Activated naive CD4-positive, alpha-beta T cell (primary cell): ENCODE measurements at places on chromosomes 12 and 14.

- DNase-seq, result no peak
These were observed 319.9 kb downstream of the CACNA1C start for GRCh38 chr12:2372735-2373134.

DNA sequence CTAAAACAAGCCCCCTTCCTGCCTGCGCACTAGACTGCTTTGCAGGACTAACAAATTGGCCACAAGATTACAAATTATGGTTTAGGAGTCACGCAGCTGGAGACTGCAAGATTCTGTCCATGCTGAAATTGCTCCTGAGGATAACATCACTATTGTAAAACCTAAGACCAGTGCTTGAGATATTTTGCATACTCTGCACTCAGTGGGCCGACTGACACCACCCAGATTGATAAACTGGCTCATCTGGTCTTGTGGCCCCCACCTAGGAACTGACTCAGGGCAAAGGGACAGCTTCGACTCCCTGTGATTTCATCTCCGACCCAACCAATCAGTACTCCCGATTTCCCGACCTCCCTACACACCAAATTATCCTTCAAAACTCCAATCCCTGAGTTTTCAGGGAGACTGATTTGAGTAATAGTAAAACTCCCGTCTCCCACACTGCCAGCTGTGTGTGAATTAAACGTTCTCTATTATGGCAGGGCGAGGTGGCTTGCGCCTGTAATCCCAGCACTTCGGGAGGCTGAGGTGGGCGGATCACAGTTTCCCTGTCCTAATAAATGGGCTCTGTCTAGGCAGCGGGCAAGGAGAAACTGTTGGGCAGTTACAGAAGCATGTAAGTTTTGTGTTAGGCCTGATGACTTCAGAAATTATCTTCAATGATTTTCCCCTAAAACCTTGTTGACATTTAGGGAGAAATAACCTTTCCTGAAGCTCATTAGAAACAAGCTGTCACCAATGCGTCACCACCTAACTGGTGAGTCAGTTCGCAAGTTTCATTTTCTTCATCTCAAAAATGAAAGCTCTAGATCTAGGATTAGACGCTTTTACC, 5.3 kb upstream of the UBC start:
- DNase-seq, result no peak

GRCh38 chr14:52269100-52269499, 1.6 kb downstream of the PTGDR start:
- no peak for DNase-seq

- DNase-seq, result no peak
These were observed 258.3 kb upstream of the NAV3 start for GRCh38 chr12:77572371-77572770.

DNA sequence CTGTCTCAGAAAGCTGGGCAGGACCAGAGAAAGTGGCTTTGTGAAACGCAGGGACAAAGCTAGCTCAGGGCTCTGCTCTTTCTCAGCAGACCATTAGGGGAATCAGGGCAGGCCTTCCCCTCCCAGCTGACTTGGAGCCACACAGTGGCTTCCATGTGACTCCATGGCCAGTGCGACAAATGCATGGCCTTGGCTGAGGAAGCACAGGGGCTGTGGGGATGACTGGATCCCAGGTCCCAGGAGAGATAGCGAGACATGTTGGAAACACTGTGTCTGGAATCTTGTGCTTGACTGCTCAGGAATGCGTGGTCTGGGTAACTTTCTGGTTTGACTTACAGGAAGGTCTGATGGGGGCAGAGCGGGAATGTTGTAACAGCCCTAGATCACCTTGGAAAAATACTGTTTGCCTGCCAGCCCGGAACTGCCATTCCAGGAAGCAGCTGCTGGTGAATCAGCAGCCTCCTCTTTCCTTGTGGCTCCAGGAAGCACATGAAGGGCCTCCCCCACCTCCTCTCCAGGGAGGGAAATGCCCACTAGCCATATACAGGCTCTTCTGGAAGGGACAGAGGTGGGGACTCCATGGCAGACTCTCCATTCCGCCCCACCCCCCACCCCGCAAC, 133.5 kb upstream of the HIF1A start:
- no peak for DNase-seq

DNA sequence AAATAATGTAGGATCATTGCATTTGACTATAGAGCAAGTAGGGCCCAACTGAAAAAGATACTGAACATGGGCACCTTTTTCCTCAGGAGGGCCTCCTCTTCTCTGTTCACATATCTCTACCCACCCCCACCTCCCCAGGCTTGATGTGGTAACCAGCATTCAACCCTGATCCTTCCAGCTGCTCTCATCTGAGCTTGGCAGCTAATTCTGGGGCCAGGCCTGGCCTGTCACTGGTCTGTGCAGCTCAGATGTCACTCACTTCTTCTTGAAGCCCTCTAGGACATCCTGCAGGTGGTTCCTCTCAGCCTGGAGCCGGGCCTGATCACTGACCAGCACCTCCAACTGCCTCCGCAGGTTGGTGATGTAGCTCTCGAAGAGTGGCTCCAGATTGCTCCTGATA, 2.1 kb downstream of the KRT84 start:
- no peak for DNase-seq

DNA sequence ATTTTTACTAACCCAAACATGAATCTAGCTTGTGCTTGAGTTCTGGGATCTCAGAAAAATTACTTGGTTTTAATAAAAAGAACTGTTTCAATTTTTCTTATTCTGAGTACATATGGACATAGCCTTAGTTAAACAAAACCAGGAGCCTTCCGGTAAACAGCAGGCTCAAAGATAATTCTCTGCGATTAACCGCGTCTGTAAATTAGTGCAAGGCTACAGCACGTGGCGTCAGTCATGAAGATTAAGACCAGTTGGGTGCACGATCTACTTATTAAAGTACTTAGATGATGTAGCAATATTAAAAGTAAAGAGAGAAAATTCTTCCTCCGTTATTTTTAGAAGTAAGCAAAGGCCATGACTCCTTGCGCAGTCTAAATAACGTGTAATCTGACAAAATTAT, 700 bp downstream of the KCNJ8 start:
- DNase-seq, result no peak

GRCh38 chr14:89963288-89963978, 7.7 kb downstream of the TDP1 start:
- DNase-seq, result no peak

DNA sequence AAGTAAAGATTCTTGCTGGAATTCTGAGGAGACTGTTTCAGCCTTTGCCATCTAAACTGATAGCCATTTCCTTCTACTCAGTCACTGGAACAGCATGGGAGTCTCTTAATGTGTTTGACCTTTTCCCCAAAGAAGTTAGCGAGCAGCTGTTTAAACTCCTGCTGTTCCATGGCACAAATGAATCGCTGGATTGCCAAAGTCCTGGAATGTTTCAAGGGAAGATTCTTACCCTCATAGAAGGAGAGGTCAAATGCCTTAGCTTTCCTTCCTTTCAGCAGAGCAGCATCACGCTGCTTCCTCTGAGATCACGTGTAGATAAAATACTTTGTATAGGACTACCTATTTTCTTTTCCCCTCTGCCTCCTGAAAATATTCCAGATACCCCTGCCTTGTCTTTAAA, 10.5 kb upstream of the NR2C1 start:
- DNase-seq, result no peak

- no peak for DNase-seq
These were observed 137.5 kb upstream of the MYL2 start for GRCh38 chr12:111057701-111058425.

- no peak for DNase-seq
These were observed 85.7 kb upstream of the TBX3 start for GRCh38 chr12:114769634-114770033.

DNA sequence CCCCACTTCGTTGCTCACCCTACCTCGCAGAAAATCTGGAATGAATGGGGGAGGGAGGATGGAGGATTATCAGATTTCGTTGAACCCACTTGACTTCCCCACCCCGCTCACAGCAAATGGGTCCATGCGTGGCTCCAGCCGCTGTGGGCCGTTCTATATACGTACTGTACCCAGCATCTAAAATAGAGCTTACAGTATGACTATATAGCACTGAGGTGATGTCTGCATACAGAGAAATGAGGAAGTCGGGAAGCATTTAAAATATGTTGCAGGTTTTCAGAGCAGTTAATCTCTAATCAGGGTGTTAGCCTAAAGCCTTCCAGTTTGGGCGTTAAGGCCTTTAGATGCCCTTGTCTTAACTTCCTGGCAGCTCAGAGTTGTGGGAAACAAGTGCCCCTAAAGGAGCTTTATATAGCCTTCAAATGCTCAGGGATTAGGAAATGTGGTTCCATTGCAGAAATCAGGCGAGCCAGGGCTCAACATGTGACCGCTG, 1.4 kb downstream of the BICDL1 start:
- no peak for DNase-seq

DNA sequence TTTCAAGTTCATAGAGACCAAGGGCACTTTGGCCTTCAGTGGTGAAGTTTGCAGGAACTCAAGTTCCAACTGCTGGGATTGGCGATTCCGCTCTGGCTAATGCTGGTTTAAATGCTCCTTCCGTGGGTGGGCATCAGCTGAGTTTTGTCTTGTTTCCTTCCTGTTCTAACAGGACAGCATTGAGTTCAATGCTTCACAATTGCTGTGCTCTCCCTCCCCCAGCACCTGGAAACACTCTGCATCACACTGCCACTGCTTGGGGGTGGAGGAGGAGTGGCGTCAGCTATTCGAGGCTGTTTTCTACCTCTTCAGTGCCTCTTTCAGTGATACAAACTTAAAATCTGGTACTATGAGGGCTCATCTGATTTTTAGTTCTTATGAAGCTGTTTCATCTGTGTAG, 634.9 kb downstream of the FSCB start:
- DNase-seq, result no peak

- DNase-seq, result no peak
These were observed 2.0 kb upstream of the GALC start for GRCh38 chr14:87994974-87995373.

- DNase-seq, result no peak
These were observed 25.8 kb downstream of the RESF1 start for GRCh38 chr12:31984806-31985591.

DNA sequence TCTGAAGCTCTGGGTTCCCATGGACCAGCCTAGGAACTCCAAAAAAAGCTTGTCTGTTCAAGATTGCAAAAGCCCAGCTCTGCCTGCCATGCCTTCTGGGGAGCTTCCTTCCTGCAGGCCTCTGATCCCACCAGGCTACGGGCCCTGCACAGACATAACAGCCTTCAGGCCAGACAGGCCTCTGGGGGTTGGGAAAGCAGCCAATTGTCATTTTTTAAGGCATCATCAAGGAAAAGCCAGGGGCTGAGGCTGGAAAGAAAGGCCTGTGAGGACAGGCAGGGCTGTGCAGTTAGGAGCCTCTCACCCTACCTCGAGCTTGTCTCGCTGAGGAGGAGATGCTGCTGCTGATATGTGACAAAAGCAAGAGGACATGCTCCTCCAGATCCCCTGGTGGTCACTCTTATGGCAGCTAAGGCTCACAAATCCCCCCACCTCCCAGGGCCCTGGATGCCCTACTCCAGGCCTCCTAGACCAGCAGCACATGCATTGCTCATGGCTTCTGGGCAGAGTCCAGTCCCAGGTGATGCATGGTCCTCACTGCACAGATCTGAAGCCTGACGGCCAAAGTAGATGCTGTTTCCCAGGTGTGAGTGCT, 2.9 kb downstream of the TMEM229B start:
- no peak for DNase-seq

DNA sequence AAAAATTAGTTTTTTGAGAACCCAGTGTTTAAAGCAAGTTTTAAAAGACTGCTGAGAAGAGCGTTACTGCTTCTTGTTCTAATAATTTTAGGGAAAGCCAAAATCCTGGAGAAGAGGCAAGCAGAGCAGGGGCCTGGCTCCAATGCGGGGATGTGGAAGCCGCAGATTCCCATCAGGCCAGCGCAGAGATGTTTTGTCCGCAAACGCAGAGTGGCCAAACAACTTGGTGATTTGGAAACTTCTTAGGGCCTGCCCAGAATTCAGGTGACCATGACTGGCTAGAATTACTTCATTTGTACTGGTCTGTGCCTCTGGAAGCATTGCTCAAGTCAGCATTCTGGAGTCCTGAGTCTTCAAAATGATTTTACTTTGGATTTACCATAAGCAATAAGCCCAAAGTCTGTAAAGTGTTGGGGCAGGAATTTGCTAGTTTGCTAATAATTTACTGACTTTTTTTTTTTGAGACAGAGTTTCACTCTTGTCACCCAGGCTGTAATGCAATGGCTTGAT, 208.4 kb downstream of the PPM1H start:
- DNase-seq, result no peak

DNA sequence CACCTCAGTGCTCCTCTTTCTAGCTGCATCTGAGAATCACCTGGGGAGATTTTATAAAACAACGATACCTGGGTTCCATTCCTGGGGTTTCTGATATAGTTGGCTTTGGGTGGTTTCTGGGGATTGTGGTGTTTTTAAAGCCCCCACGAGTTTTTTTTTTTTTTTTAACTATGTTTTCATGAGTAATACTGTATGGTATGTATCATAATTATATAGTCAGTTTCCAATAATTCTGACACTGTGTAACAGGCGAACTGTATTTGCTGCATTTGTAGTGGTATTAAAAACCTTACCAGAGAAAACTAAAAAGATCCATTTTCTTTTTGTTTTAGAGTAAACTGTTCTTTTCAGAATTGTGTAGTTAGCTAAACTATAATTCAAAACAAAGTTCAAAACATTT, 84.9 kb downstream of the SRGAP1 start:
- no peak for DNase-seq

- no peak for DNase-seq
These were observed 82.1 kb upstream of the FERMT2 start for GRCh38 chr14:53032838-53033390.

DNA sequence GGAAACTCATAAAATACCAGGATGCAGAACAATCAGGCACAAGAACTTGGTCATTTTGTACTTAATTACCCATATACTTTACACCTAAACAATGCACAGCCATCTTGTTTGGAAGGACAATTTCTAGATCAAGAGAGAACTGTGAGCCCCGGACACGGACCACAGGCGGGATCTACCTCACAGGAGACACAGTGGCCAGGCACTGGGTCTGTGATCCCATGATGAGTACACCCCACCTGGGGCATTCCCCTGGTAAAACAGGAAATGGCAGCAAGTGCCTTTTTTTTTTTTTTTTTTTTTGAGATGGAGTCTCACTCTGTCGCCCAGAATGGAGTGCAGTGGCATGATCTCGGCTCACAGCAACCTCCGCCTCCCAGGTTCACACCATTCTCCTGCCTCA, 15.2 kb downstream of the GOLGA3 start:
- DNase-seq, result no peak

- DNase-seq, result no peak
These were observed 377.8 kb upstream of the TMEM132C start for GRCh38 chr12:127888943-127889719.
